ENCODE measurements at places on chromosomes 3 and 15.

- no peak for DNase-seq
These were observed 381.2 kb downstream of the WDR72 start for GRCh38 chr15:53378096-53378800.

GRCh38 chr3:33717616-33717865, 513 bp downstream of the CLASP2 start:
- DNase-seq: peak; percentile 76

GRCh38 chr3:81308306-81308705, 453.1 kb downstream of the GBE1 start:
- DNase-seq: no peak

GRCh38 chr3:185727873-185728272, 97.0 kb downstream of the IGF2BP2 start:
- no peak for DNase-seq

GRCh38 chr15:73369154-73369694, 466 bp upstream of the HCN4 start:
- DNase-seq: no peak

GRCh38 chr15:58292751-58293175, 139.0 kb upstream of the LIPC start:
- DNase-seq: no peak

- DNase-seq: no peak
These were observed 18.9 kb upstream of the TGM5 start for GRCh38 chr15:43285609-43286037.
